ENCODE measurements at places on chromosomes 3 and 15. TPM values are rescaled to one million over a fixed set of nuclear protein-coding genes. Genes with fewer than 3 reads are reported as not detected.

GRK7 gene
- not detected for total RNA-seq

KLF15 gene
- 0.18 TPM for total RNA-seq

SCAMP5 gene
- total RNA-seq = 1.1 TPM

DNA sequence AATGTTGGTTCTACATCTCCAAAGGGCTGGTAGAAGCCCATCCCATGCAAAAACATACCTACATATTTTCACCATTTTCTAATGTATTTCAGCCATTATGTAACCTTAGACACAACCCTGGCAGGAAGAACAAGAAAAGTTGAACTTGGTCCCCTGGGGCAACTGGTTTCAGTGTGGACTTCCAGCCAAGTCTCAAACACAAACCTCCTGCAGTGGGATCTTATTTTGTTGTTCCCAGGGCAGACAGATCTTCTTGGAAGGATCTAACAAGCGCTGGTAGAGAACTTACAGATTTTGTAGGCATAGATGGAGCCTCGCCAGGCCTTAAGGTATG, 96.3 kb downstream of the ADAMTS17 start:
- no peaks in the 10 kb centered on the region for H3K27me3 ChIP-seq
- DNase-seq = no peak
- no peaks in the 10 kb centered on the region for H3K36me3 ChIP-seq
- H3K27ac ChIP-seq = no peak overlapping the region

DNA sequence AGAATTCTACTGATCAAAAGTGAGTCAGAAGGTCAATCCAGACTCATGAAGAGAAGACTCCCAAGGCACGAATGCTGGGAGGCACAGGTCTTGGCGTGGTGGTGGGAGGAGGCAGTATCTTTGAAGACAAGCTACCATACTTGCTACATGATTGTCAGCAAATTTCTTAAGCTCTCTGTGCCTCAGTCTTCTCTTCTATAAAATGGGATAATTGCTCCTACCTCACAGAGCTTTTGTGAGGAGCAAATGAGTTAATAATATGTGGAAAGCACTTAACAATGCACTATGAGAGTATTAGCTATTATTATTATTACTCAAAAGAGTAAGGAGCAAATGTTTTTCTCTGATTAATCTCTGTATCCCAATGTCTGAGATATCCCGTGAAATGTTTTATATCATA, 36.2 kb downstream of the EHD4 start:
- DNase-seq = no peak
- H3K4me1 ChIP-seq = peaks cover 61% of the 10 kb centered on the region
- no peaks in the 10 kb centered on the region for H3K36me3 ChIP-seq
- H3K4me3 ChIP-seq = no peak overlapping the region
- H3K27ac ChIP-seq = peak overlapping the region; percentile 88

GRCh38 chr3:12560505-12561190, 3.8 kb downstream of the MKRN2 start:
- H3K27me3 ChIP-seq = peaks cover 2% of the 10 kb centered on the region
- no peak for DNase-seq
- H3K4me3 ChIP-seq = no peak overlapping the region
- peaks cover 37% of the 10 kb centered on the region for H3K4me1 ChIP-seq
- H3K27ac ChIP-seq = no peak overlapping the region
- H3K36me3 ChIP-seq = peaks cover 4% of the 10 kb centered on the region

FAM107A gene
- not detected for total RNA-seq

- H3K27me3 ChIP-seq = no peaks in the 10 kb centered on the region
- no peak overlapping the region for H3K4me3 ChIP-seq
- no peak overlapping the region for H3K27ac ChIP-seq
These were observed 84.7 kb downstream of the LINGO1 start for GRCh38 chr15:77547801-77548588.

- no peak for DNase-seq
- no peaks in the 10 kb centered on the region for H3K36me3 ChIP-seq
These were observed 287.6 kb upstream of the STT3B start for GRCh38 chr3:31244929-31245817.

GRCh38 chr15:64854041-64854440, 12.3 kb downstream of the PLEKHO2 start:
- no peak for DNase-seq
- H3K27me3 ChIP-seq = no peaks in the 10 kb centered on the region
- peaks cover 32% of the 10 kb centered on the region for H3K4me1 ChIP-seq
- peaks cover 28% of the 10 kb centered on the region for H3K36me3 ChIP-seq
- H3K4me3 ChIP-seq = no peak overlapping the region

- peaks cover 4% of the 10 kb centered on the region for H3K27me3 ChIP-seq
- H3K4me1 ChIP-seq = no peaks in the 10 kb centered on the region
- H3K27ac ChIP-seq = no peak overlapping the region
- H3K36me3 ChIP-seq = no peaks in the 10 kb centered on the region
- DNase-seq = no peak
- H3K4me3 ChIP-seq = no peak overlapping the region
These were observed 28.6 kb upstream of the KBTBD12 start for GRCh38 chr3:127886231-127886955.

All from CD8-positive, alpha-beta memory T cell (primary cell).